Naive thymus-derived CD8-positive, alpha-beta T cell (primary cell): ENCODE measurements at places on chromosomes 3 and 15. TPM values are rescaled to one million over a fixed set of nuclear protein-coding genes. Genes with fewer than 3 reads are reported as not detected.
A peak's percentile ranks its signal among the peaks of the same experiment; 100 is the strongest.

DNA sequence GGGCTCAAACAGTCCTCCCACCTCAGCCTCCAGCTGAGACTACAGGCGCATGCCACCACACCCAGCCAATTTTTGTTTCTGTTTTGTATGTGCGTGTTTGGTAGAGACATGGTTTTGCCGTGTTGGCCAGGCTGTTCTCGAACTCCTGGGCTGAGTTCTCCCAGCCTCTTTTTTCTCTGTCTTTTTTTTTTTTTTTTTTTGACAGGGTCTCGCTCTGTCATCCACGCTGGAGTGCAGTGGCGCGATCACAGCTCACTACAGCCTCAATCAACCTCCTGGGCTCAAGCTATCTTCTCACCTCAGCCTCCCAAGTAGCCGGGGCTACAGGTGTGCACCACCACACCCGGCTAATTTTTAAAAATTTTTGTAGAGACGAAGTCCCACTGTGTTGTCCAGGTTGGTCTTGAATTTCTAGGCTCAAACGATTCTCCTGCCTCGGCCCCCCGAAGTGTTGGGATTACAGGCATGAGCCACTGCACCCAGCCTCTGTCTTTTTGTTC is 867 bp upstream of the DCAF1 start:
- peak overlapping the region; percentile 89 for H3K4me3 ChIP-seq
- H3K36me3 ChIP-seq = peaks cover 4% of the 10 kb centered on the region
- peak; percentile 20 for DNase-seq

DNA sequence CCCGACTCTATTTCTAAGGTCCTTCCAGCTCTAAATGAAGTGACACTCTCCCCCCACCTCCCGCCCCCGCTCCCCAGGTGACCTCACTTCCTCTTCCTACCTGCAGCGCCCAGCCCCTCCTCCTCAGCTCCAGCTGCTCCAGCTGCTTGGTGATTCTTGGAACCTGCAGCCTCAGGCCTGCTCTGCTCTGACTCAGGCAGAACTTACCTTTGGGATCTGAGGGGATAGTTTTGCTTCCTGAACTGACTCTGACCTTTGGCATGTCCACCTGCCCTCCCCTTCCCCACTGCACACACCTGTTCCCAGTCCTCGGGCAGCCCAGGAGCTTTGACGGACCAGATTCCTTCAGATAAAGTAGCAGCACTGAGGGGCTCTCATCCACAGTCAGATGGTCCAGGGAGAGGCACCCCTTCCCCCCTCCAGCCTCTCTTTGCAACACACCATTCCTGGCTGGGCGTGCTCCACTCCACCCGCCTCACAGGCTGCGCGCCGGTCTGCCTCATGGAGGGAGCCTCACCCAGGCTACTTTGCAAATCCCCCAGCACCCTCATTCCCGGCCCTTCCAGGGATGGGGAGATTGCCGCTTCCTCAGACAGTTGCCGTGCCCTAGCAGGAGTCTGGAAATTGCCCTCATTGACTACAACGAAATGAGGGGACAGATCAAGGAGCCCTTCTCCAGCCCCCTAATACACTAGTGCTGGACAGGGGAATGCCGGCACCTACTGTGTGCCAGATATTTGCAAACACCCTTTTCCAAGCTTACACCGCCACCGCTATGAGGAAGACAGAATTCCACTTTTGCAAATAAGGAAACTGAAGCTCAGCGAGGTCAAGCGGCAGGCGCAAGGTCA is 692 bp upstream of the C15orf39 start:
- no peaks in the 10 kb centered on the region for H3K36me3 ChIP-seq
- H3K4me1 ChIP-seq = peaks cover 43% of the 10 kb centered on the region

Gene CNTN3
- total RNA-seq = not detected

Gene FOXB1
- total RNA-seq = 0.13 TPM
